NCI-H510A treated with DMSO at 0.1 percent for 48 hours (cell line): ENCODE measurements at places on chromosomes 13 and 19.

- DNase-seq: no peak
These were observed 19.2 kb downstream of the TMEM272 start for GRCh38 chr13:51825681-51826254.

DNA sequence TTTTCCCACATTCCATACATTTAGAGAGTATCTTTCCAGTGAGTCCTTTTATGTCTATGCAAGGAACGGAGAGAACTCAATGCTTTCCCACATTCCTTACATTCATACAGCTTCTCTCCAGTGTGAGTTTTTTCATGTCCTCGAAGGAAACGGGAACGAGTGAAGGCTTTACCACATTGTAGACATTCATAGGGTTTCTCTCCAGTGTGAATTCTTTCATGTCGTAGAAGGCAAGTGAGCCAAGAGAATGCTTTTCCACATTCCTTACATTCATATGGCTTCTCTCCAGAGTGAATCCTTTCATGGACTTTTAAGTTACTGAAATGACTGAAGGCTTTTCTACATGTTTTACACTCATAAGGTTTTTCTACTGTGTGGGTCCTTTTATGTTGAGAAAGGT, 17.1 kb downstream of the ZNF823 start:
- no peak for DNase-seq

- DNase-seq: no peak
These were observed 3.1 kb upstream of the BEST2 start for GRCh38 chr19:12748489-12748888.

GRCh38 chr13:114067381-114067885, 65.0 kb downstream of the RASA3 start:
- DNase-seq: no peak

DNA sequence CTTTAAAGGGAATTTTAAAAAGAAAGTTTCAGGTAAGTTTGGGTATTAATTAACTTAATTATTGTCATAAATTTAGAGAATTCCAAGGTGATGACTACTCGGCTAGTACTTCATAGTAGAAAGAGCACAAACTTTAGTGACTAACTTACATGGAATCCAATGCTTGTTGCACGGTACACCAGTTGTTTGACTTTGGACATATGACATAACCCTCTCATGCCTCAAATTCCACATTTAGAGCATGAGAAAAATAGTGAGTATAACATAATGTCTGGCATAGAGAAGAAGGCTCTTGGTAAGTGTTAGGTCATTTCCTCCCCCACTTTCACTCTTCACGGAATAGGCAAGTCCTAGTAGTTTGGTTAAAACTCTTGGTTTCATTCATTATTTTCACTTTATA, 1249.4 kb upstream of the SLC10A2 start:
- no peak for DNase-seq

- no peak for DNase-seq
These were observed 27.7 kb downstream of the TMEM161A start for GRCh38 chr19:19110410-19111135.

DNA sequence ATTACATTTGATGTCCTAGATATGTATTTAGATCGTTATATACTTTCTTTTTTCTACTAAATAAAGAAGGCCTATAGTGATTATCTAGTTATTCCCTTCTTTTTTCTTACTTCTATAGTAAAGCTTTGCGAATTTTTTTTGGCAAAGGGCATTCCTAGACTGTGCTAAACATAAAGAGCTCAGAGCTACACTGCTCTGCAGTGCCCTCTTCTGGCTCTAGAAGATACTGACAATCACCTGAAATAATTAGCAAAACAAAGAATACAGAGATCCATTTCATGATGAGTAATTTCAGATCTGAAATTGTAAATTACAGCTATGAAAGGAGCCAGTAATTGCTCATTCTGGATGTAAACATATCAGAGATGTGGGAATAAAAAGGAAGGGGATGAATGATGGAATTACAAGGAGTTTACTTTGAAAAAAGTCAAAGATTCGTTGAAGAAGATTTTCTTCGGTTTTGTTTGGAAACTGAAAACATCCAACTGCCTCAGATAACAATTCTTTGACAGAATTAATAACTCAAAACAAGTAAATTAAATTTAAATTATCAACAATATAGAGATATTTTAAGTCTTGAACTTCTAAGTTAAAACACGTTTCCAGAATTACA, 288.5 kb downstream of the NALCN start:
- peak; percentile 39 for DNase-seq

DNA sequence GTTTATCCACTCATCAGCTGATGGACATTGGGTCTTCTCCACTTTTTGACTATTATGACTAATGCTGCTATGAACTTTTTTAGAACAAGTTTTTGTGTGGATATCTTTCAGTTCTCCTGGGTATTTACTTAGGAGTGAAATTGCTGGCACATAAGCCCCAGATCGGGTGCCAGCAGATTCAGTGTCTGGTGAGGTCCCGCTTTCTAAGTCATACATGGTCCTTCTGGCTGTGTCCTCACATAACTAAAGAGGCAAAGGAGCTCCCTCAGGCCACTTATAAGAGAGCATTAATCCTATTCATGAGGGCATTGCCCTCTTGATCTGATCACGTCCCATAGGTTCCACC, 600 bp upstream of the ZNF226 start:
- DNase-seq: no peak

DNA sequence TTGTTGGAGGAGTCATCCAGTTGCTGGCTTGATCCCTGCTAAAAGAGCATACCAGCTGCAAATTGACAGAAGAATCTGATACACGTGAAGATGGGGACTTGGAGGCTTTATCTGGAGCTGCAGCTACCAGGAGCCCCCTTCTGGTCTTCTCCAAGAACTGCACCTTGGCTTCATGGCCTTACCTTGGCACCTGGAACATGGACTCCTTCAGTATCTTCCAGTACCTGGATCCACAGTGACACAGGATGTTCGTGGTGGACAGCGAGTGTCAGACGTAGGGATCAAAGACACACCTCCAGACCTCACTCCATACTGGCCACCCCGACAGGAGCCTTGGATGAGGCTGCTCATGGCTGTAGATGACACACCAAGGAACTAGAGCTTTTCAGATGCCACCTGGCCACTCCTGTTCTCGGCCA, 9.9 kb upstream of the ACSBG2 start:
- DNase-seq: peak; percentile 80

GRCh38 chr13:82791035-82791434, 1091.2 kb downstream of the SLITRK1 start:
- no peak for DNase-seq

- no peak for DNase-seq
These were observed 739.9 kb upstream of the PRR20A start for GRCh38 chr13:56400774-56401173.

DNA sequence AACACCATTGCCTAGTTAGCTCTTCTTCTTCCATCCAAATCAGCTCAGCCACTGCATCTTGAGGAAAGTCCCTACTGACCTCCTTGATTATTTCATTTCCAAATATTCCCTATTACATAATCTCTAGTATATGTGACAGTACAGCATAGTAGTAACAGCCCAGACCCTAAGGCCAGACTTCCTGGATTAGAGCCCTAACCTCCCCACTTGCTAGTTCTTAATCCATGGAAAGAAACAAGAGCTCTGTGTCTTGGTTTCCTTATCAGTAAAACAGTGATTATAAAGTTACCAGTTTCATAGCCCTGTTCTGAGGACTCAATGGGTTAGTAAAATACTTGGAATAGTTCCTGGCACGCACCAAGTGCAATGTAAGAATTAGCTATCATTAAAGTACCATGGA, 153.0 kb downstream of the RAP2A start:
- DNase-seq: no peak

GRCh38 chr13:112446867-112447266, 70.7 kb downstream of the SPACA7 start:
- no peak for DNase-seq

GRCh38 chr19:42344336-42344893, 19.0 kb downstream of the MEGF8 start:
- DNase-seq: no peak

DNA sequence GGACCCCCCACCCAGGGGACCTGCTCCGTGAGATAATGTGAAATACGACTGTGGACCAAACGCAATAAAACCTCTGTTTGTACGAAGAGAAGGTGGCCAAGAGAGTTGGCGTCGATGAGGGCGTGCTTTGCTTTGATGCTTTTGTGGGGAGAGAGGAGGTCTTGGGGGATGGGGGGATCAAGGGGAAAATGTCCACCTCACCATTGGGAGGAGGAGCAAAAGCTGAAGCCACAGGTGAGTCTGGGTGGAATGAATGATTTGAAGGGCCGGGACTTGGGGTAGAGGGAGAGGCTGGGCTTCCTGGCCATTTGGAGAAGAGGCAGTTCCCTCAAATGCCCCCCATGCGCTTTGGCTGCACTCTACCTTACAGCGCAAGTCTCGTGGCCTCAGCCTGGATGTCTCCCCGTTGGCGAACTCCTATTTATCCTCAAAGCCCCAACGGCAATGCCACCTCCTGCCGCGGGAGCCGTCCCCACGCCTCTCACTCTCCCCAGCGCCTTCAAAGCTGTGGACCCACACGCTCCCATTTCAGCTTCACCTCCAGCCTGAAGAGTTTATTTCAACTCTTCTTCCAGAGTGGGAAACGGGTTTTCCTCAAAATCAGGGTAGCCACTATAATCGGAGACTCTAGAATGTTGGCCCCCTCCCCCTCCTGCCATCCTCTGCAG, 795 bp upstream of the ABCA7 start:
- DNase-seq: no peak

- DNase-seq: no peak
These were observed 354.9 kb upstream of the HTR2A start for GRCh38 chr13:47251771-47252170.

GRCh38 chr19:13813147-13813546, 17.9 kb downstream of the ZSWIM4 start:
- DNase-seq: no peak

GRCh38 chr19:4402171-4403004, at the start of gene CHAF1A:
TSS of gene CHAF1A (plus strand) at chr19:4402640. CDS start at chr19:4402763, 123 bp downstream.
- peak; percentile 99 for DNase-seq

DNA sequence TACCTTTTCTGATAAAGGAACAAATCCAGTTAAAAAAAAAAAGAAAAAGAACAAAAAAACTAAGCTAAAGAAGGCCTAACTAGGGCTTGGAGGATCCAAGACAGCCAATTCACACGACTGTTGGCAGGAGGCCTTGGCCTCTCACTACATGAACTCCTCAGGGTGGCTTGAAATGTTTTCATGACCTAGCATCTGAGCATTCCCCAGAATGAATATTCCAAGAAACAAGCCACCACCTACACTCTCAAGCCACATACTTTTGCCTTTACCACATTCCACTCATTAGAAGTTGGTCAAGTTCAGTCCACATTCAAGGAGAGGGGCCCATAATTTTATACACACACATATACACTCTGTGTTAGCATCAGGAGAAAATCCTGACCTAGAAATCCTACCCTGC, 97.6 kb upstream of the SIAH3 start:
- no peak for DNase-seq

DNA sequence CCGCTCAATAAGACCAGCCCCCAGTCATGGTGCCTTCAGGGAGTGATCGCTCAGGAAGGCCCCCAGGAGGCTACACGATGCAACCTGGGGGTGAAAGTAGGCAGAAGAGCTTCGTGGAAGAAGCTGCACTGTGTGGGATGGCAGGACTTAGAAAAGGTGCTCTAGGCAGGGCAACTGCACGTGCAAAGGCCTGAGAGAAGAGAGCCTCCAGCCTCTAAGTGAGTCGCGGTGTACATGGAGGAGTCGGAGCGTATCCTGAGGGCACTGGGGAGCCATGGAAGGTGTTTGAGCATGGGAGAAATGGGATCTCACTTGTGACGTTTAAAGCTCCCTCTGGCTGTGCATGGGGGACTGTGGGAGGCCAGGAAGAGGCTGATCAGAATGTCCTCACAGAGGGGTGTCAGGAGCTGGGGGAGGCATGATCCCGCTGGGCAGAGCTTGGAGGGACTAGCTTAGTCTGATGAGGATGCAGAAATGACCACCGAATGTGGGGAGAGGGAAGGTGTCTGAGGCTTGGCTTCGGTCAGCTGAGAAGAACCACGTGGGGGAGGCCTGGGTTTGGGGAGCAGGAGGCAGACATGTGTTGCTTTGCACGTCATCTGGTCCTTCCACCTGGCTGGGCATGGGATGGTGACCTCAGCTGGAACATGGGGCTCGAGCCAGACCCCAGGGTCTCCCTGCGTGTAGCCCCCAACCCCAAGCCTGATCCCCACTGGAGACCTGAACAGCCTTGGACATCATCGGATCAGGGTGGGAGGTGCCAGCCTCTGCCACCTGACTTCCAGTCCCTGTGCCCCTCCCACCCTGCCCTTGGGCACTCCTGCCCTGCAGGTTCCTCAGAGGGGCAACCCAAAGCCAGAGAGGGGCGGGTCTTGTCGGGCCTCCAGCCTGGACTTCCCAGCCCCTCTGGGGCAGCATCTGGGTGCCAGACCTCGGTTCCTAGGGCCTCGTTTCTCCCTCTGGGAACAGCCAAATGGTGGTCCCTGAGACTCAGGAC, 1.1 kb downstream of the APC2 start:
- no peak for DNase-seq
